ENCODE measurements at places on chromosomes 3 and 15. TPM values are rescaled to one million over a fixed set of nuclear protein-coding genes. Genes with fewer than 3 reads are reported as not detected.

The MCF2L2 gene
- 0.25 TPM for total RNA-seq

The ZMYND10 gene
- total RNA-seq, result 0.37 TPM

The SPTSSB gene
- total RNA-seq, result 3.5 TPM

The C3orf22 gene
- total RNA-seq, result not detected

The AGBL1 gene
- 0.24 TPM for total RNA-seq

The CCDC14 gene
- total RNA-seq, result 69.5 TPM

DNA sequence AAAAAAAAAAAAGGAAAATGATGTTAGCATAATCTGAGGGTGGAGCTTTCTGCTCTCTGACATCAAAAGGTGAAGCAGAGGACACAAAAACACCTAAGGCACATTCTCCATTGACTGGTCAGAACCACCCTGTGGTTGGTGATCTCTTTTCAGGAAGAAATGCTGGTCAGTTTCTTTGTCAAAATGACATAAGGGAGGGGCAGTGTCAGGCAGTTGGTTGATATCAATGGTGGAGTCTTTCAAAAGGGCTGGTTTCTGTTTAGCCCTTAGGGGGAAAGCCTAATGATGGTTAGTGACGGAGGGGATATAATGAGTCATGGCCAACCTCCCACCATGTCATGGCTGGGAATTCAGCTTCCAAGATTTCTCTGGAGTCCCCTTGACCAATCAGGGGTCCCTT is 185.9 kb upstream of the GBE1 start:
- no peak for DNase-seq
- H3K27me3 ChIP-seq, result no peaks in the 10 kb centered on the region
- H3K27ac ChIP-seq, result no peak overlapping the region
- H3K36me3 ChIP-seq, result no peaks in the 10 kb centered on the region
- no peaks in the 10 kb centered on the region for H3K4me1 ChIP-seq

DNA sequence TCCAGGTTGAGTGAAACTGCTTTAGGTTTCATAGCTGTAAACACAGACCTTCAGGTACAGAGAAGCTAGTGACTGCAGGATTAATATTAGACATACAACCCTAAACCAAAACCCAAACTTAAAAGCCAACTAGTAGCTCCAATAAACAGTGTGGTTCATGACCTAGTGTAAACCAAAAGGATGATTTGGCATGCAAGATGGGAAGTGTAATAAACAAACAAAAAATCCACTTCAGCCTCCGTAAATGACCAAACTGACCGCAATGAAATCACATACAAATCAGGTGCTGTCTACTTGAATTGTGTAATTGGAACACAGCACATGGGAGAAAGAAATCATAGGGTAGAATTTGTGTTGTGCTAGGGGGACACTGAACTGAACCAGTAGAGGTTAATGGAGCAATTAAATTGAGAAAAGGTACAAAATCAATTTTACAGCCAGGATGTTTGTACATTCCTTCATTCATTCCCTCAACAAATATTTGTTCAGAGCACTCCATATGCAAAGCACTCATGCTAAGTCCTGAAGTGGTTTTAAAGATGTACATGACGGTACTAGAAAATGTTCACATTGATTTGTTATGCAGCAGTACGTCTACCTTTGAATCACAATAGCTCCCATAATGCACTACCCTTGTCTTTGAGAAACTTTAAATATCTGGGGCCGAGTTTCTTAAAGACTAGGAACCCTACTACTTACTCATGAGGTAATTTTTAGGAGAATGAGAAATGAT is 21.4 kb upstream of the CHST2 start:
- H3K27ac ChIP-seq, result no peak overlapping the region
- no peak overlapping the region for H3K4me3 ChIP-seq
- H3K4me1 ChIP-seq, result no peaks in the 10 kb centered on the region
- H3K36me3 ChIP-seq, result no peaks in the 10 kb centered on the region
- no peaks in the 10 kb centered on the region for H3K27me3 ChIP-seq
- DNase-seq, result no peak

DNA sequence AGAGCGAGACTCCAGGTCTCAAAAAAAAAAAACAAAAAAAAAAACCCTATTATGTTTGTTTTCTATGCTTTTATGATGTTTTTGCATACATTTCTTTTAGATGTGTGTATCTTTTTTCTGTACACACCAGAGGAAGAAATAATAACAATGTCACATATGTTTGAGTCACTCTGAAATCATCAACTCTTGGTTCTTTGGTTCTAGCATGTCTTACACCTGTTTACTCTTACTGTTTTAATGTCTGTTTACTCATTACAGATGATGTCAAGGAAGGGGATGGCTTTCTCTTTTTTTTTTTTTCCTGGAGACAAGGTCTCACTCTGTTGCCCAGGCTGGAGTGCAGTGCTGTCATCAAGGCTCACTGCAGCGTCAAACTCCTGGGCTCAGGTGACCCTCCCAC is 24.1 kb downstream of the RHOA start:
- no peaks in the 10 kb centered on the region for H3K27me3 ChIP-seq
- H3K27ac ChIP-seq, result no peak overlapping the region
- H3K36me3 ChIP-seq, result no peaks in the 10 kb centered on the region
- H3K4me1 ChIP-seq, result peaks cover 3% of the 10 kb centered on the region
- H3K4me3 ChIP-seq, result no peak overlapping the region

DNA sequence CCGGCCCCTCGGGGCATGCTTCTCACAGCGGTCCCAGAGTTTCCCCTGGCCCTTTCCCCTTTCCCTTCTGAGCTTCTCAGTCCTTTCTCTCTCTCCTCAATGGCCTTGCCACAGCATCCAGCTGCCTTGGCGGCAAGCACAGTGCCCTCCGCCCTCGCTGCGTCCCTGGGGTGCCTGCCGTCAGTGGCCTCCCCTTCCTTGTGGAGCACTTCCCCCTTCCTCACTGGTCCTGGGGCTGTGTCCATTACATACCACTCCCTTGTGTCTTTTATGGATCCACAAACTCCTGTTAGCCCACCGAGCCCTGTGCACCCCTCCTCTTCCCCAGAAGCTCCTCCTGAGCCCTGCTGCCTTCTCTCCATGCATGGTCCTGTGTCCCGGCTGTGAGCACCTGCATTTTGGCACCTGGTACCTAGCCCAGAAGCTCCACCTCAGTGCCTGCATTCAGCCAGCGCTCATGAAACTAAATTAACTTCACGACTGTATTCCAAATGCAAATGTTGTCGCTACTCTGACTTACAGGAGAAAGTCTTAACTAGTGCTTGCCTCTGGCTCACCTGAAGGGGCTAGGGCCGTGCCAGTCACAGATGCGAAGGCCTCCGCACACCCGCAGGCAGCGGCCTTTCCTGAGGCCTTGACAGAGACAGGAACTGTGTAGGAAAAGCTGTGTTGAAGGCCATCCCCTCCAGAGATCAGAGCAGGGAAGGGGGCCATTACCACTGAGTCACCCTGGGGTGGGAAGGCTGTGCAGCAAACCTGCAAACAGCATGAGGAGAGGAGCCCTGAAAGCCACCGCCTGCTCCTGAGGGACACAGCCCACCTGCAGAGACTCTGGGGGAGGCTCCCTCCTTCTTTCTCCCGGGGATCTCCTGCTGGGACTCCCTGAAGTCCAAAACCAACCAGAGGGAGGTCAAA is 19.1 kb upstream of the KLF13 start:
- DNase-seq, result no peak
- no peak overlapping the region for H3K27ac ChIP-seq
- no peaks in the 10 kb centered on the region for H3K36me3 ChIP-seq
- H3K4me3 ChIP-seq, result no peak overlapping the region
- H3K27me3 ChIP-seq, result no peaks in the 10 kb centered on the region

DNA sequence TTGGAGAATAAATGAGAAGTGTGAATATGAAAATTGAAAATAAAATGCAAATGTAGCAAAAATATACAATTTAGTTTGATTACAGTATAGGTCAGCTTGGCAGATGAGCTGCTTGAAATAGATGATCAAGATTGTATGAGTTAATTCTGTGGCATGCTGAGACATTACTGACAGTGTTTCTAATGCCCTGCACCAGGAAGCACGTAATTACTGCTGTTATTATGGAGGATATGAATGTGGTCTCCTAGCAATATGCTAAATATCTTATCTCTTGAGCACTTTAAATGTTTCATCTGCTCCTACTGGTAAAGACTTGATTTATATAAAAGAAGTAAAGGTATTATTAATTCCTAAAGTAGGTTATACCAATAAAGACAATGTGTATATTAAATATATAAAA is 1015.5 kb downstream of the PLOD2 start:
- DNase-seq, result no peak
- no peaks in the 10 kb centered on the region for H3K4me1 ChIP-seq
- no peak overlapping the region for H3K4me3 ChIP-seq
- H3K27me3 ChIP-seq, result no peaks in the 10 kb centered on the region
- no peak overlapping the region for H3K27ac ChIP-seq

DNA sequence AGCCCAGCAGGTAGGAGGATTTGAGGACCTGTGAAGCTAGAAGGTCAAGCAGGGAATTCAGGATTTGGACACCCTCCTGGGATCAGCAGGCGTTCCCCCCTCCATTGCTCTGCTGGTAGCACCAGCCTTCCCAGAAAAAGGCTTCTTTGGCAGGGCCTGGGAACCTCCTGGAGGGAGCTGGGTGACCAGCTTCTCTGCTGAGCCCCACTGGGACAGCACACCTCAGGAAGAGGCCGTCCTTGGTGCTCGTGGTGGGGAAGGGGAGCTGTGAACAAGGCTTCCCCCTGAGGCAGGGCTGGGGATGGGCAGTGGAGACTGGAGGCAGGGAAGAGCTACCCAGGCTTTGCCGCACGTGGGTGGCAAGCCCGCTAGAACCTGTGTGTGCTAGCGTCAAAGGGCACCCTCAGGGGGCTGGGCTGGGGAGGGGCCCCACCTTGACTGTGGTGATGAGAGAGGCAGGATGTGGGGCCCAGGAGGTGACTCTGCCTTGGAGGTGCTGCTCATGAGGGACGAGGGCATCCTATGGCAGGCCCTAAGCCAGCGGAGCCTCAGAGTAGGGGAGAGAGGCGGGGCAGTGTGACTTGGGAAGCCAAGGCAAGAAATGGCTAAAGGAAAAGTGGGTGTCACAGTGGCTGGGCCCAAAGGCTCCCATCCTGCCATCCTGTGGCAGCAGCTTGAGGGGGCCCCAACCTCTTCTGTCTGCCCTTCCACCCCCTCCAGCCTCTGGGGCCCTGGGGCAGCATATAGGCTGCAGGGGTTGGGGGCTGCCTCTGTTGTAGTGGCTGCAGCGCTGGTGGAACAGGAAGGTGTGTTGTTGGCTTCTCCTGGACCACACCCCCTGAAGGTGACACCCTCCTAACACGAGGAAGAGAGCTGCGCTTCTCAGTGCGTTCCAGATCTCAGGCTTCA is 20.7 kb downstream of the KLF13 start:
- peak overlapping the region; percentile 72 for H3K27ac ChIP-seq
- no peak for DNase-seq
- H3K27me3 ChIP-seq, result no peaks in the 10 kb centered on the region
- H3K4me1 ChIP-seq, result peaks cover 44% of the 10 kb centered on the region

GRCh38 chr15:84598993-84599392 is 1.8 kb upstream of the ZSCAN2 start:
- no peaks in the 10 kb centered on the region for H3K36me3 ChIP-seq
- DNase-seq, result no peak
- H3K27ac ChIP-seq, result no peak overlapping the region
- H3K4me1 ChIP-seq, result peaks cover 3% of the 10 kb centered on the region

All from colonic mucosa (tissue), 4 donors.